ENCODE measurements at places on chromosomes 13 and 19. TPM values are rescaled to one million over a fixed set of nuclear protein-coding genes. Genes with fewer than 3 reads are reported as not detected.

Gene ZNF20
- total RNA-seq = 3.2 TPM

Gene TNNT1
- 65.0 TPM for total RNA-seq

Gene METTL21C
- not detected for total RNA-seq

Gene JAK3
- 0.26 TPM for total RNA-seq

Gene ONECUT3
- total RNA-seq = under 0.01 TPM

Gene ZNF468
- total RNA-seq = 132 TPM

Gene PARP4
- total RNA-seq = 11.8 TPM

Gene VSTM2B
- not detected for total RNA-seq

Gene SHISA7
- total RNA-seq = not detected

Gene ZNF556
- total RNA-seq = 2.0 TPM

Gene C13orf42
- not detected for total RNA-seq

Gene ZNF726
- 3.2 TPM for total RNA-seq

Gene ATP8B3
- total RNA-seq = 1.4 TPM

Gene TMEM59L
- 0.79 TPM for total RNA-seq

Gene PRR36
- 0.13 TPM for total RNA-seq

Gene ZNF253
- 2.1 TPM for total RNA-seq

Gene ZNF606
- total RNA-seq = 12.8 TPM

Gene HSH2D
- total RNA-seq = 0.26 TPM

Gene NAPSA
- total RNA-seq = 0.26 TPM

Gene KLF1
- total RNA-seq = not detected

Gene C19orf33
- 266 TPM for total RNA-seq

Gene GSX1
- not detected for total RNA-seq

Gene CLIP3
- under 0.01 TPM for total RNA-seq

Gene SIGLEC7
- total RNA-seq = not detected

Gene RNF17
- not detected for total RNA-seq

Gene IGFL1
- not detected for total RNA-seq

Gene ZNF763
- total RNA-seq = 1.3 TPM

Gene KIR2DL1
- total RNA-seq = not detected

Gene RNF126
- 42.6 TPM for total RNA-seq

Gene ZNF792
- 1.8 TPM for total RNA-seq

Gene CRB3
- total RNA-seq = 49.5 TPM

Gene KLK12
- total RNA-seq = not detected

Gene PGLYRP2
- total RNA-seq = not detected

Gene NALCN
- 0.26 TPM for total RNA-seq

Gene CGB1
- not detected for total RNA-seq

Data from bronchial epithelial cell (primary cell).